ENCODE measurements at places on chromosomes 7 and 10.

GRCh38 chr10:57964351-57964750 is 303.3 kb downstream of the IPMK start:
- DNase-seq = no peak

DNA sequence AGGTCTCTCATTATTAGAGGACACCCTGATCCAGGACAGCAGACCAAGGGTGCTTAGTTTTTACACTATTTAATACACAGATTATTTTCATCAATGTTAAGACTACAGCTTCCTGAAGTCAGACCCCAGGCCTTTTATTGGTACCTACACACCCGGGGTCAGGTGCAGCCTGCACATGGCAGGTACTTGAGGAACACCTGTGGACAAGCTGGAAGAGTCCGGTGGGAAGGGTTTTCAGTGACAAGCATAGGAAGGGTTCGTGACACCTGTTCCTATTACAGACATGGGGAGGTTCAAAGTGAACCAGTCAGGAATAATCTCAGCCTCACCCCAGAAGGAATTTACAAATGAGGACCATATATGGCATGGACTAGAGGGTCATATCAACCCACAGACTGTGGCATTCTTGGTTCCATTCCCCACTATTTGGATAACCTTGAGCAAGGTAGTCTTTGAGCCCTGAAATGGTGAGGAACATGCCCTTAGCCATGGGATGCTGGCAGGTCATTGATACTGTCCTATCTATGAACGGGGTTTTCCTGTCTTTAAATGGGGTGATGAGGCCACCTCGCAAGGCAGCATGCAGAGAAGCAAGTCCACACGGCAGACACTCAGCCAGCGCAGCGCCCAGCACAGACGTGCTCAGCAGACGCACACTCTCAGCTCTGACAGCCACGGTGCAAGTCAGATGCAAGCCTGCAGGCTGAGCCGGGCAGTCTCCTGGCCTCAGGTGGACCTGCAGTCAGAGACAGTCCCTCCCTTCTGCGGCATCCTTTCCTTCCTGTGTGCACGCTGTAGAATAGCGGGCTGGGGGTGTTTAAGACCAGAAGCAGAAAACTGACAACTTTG is 624.9 kb downstream of the PTPRN2 start:
- no peak for DNase-seq

DNA sequence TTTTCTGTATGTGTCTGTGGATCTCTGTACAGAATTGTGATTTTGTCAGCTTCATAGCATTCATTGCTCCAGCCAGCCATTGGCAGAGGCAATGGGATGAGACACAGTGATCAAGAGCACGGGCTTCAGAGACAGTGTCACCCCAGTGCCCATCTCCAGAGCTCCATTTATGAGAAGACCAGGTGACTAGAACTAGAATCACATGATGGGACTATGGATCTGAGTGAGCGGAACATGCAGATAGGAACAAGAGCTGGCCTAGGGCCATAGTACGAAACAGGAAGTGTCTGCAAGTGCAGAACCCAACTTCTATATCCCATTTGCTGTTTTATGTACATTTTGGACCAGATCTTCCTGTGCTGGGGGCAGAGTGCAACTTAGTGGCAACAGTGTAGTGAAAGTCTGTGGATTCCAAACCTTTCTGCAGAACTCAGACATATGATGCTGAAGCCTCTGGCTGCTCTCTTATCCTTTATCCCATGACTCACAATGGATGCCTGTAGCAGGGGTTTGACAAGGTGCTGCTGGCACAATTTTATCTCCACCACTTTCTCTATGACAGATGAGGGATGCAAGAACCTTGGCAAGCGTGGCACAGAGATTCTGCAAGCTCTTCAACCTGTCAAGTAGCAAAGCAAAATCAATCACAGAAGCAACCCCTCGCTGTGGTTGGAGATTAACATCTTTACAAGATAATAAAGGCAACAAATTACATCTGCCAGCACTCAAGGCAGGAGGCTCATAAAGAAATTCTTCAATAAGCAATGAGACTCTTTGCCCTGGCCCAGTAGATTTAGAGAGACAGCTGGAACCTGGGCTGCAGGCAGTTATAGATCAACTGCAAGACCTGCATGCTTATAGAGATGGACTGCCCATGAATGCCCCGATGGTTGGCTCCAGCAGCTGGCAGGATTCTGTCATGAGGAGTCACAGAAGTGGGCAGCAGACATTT is 681.3 kb downstream of the TNS3 start:
- no peak for DNase-seq

DNA sequence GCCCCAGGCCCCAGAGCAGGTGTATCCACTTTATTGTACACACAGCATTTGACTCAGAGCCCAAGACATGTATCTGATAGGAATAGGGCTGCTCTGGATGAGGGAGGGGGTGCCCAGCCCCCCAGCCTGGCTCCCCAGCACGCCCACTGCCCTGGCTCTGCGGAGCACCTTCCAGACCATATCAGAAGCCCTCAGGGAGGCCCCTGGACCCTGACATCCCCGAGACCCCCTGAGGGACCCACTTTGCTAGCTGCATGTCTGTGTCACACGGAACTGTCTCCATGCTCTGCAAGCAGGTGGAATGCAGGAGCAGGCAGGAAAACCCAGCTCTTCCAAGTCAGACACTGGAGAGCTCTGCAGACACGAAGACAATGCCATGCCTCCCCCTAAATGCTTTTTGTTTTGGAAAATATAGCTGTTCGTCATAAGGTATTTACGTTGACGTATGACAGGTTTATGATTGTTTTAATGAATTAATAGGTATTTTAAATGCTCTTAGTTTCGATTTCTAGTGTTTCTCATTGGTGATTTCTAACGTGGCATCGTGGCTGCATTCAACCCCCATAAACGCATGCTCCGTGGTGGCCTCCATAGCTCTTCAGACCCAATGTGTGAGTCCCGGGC is 92.8 kb upstream of the INSIG1 start:
- no peak for DNase-seq

DNA sequence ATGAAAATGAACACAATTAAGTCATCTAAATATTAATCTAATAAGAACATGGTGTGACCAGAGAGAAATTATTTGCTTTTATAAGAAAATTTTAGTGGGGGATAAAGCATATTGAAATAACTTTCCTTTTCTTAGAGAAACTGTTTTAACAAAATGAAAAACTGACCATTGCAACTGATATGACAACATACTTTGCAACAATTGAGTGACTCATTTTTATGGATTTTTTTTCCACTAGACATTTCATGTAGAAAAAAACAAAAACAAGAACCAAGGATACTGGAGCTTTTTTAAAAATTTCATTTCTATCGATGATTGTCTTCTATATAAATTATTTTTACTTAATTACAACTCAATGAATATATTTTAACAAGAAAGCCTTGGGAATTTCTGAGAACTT is 90.0 kb downstream of the C1GALT1 start:
- DNase-seq = no peak

DNA sequence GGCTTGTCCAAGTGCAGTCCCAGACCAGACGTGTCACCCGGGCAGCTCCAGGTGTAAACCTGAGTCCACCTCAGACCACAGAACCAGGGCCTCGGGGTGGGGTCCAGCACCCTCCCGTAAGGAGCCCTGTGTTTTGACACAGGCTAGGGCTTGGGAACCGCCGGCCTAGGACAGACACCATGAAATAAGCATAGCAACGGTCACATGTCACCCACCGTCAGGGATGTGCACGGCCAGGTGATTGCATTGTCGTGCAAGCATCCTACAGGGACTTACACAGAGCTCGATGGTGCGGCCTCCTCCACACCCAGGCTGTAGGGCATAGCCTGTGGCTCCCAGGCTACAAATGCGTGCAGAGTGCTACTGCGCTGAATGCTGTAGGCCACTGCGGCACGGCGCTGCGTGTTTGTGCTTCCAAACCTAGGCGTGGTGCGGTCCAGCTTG is 10.6 kb downstream of the ZFAND2A start:
- no peak for DNase-seq

GRCh38 chr7:148712678-148713329 is 14.1 kb downstream of the CUL1 start:
- no peak for DNase-seq

DNA sequence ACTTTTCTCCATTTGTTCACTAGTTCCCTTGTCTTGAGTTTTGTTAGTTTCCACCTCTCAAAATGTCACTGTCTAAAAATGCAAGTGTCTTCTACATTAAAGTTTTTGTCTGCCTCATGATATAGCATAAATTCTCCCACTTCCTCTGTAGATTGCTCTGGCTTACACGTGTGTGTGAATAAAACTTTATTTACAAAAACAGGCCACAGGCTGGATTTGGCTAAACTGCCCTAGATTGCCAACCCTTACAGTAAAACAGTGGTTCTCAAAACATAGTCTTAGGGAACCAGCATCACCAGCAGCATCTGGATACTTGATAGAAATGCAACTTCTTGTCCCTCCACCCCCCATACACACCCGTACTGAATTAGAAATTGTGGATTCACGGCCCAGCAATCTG is 207.8 kb downstream of the VTI1A start:
- DNase-seq = no peak

DNA sequence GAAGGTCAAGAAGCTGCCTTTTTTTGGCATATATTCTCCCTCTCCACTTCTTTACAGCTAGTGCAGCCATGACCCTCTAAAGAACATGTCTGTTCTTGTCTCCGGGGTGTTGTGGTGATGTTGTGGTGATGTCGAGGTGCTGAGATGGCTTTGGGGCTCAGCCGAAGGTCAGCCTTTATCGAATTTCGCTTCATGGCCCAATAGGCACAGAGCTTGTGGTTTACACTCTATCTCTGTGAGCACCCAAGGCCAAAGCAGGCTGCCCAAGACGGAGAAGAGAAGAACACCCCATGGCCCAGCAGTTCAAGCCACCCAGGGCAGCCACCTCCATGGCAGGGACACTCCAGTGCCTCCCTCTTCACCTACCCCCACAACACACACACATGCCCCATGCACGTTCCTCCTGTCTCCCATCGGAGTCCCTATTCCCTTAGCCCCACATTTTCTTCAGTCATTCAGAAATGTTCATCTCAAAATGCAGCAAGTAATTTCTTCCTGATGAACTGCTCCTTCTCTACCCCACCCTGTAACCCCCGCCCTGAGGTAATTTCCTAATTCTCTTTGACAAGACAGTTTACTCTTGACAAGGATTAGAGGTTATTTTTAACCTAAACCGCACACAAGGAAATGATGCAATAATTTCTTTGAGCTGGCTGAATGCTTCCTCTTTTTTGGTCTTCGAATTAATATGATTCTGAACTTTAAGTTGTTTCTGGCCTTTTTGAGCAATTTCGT is 18.6 kb upstream of the ADRB1 start:
- no peak for DNase-seq

DNA sequence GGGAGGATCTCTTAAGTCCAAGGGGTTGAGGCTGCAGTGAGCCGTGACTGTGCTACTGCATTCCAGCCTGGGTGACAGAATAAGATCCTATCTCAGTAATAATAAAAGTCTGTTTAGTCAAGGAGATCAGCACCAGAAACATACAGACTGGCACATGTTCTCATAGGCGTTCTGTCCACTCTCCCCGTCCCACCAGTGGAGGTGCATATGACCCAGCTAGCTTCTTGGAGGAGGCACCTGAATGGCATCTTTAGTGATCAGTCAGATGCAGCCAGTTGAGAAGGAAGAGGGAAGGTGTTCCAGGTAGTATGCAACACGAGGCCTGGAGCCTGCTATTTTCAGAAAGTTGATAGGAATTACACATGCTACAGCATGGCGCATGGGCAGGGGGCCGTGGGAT is 45.3 kb upstream of the SVIL start:
- DNase-seq = no peak

GRCh38 chr10:61452151-61452651 is 980 bp downstream of the TMEM26 start:
- DNase-seq = no peak

GRCh38 chr10:72085166-72085565 is 3.2 kb downstream of the SPOCK2 start:
- no peak for DNase-seq

GRCh38 chr10:43979551-43979950 is 330.9 kb upstream of the ZNF32 start:
- DNase-seq = no peak

DNA sequence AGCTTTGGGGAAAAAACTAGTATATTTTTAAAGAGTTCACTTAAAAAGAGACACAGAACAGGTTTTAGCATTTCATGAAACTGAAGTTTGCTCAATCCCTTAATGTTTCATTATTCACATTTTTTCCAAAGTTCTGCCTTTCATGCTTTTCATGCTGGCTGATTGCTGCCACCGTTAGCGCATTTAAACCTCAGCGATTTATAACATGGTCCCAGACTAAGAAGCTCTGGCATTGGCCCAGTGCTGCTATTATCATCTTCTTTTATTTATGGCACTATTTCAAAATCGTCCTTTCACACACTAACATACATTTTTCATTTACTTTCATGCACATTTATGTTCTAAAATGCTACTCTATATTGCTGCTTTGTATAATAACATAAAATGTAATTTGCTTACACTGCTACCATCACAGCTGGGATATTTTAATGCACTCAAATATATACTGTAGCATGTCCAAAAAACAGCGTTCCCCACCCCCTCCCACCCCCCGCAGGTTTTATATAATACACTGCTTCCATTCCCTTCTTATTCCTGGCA is 141.9 kb downstream of the MPP7 start:
- no peak for DNase-seq

- no peak for DNase-seq
Measured at GRCh38 chr7:101783381-101784181, 33.8 kb upstream of the CUX1 start.

DNA sequence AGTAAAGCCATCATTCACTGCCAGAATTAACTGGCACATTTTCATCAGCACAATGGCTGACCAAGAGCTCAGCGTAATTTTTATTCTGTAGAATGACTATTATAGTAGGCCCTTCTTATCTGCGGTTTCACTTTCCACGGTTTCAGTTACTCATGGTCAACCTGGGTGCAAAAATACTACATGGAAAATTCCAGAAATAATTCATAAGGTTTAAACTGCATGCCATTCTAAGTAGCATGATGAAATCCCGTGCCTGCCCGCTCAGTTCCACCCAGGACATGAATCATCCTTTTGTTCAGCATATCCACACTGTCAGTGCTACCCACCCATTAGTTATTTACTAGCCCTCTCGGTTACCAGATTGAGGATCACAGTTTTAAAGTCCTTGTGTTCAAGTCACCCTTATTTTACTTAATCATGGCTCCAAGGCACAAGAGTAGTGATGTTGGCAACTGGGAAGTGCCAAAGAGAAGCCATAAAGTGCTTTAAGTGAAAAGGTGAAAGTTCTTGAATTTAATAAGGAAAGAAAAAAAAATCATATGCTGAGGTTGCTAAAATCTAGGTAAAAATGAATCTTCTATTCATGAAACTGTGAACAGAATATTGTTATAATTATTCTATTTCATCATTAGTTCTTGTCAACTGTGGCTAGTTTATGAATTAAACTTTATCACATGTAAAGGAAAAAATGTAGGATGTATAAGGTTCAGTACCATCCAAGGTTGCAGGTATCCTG is 204.9 kb downstream of the DOCK4 start:
- DNase-seq = no peak

All from activated T-helper 9 cell treated with anti-CD3 and anti-CD28 coated beads, Interleukin-2, amount 50 U/mL, for 16 hours (primary cell).